ENCODE measurements at places on chromosomes 7 and 10.

GRCh38 chr7:116828281-116828680, 34.1 kb upstream of the CAPZA2 start:
- DNase-seq: no peak

DNA sequence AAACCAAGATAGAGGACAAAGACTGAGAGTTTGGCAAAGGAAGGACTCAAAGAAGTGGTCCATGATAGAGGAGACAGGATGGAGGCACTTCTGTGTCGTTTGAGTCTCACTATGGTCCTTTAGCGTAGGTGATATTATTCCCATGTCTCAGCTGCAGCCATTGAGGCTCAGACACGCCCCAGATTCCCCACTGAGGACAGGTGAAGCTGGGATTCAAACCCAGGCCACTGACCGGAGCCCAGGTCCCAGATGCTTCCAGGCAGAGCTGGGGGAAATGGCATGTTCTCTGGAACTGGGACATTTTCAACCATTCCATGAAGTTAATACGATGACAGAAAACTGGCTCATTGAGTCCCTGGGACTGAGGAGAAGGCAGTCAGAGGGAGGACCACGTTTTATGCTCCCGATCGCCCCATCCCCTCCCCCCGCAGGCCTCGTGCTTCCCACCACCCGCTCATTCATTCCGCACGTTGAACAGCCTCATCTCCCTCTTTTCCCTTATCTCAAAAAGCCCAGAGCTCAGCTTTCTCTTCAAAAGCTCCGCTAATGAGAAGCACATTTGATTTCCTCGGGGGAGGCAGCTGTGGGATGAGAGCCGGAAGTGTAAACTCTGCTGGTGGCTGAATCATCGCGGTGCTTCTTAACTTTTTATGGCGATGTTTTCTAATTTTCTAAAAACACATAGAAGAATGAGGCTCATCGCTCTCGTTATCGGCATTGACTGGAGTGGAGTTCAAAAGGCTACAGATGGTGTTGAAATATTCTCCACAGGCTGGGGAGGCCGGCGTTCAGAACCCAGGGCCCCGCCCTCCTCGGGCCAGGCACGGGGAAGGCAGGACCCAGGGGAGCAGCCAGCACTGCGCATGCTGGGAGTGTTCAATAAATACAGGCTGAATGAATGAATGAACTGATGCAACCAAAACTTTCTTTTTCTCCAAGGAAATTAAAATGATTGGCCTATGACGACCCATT, 64.0 kb downstream of the OAT start:
- DNase-seq: no peak

DNA sequence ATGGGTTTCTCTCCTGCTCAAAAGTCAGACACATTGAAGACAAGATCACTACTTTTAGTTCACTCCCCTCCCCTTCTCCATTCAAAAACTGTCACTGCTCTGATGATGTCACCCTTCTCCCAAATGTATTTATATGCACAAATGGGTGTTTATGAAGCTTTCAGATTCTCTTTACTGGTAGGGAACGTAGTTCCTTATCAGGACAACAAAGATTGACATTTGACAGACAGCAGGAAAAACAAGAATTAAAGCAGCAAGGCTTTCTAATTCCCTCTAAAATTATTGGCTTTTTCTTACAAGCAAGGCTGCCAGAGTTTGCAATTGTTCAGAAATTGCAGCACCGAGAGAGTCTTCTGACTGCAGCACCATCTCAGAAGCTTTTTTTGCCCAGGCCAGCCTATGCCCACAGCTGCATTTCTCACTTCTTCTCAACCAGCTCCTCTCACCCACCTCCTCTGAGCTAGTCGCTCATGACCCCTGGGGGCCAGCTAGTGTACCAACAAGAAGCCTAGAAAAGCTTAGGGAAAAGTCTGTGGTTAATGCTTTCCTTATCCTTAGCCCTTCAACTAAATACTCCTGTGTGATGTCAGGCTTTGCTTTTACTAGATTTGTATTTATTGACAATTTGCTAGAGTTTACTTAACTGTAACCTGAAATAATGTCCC, 265.1 kb downstream of the HTR7 start:
- DNase-seq: peak; percentile 6

GRCh38 chr10:30630571-30630970, 1.0 kb upstream of the LYZL2 start:
- DNase-seq: no peak
